A549 treated with DMSO at 1 μM for 4 hours (cell line): ENCODE measurements at places on chromosomes 1 and 21. TPM values are rescaled to one million over a fixed set of nuclear protein-coding genes. Genes with fewer than 3 reads are reported as not detected.

The LCE6A gene
- total RNA-seq, result not detected in 5 replicates

The LCE3E gene
- not detected in 5 replicates for total RNA-seq

The RGS8 gene
- total RNA-seq, result not detected in 5 replicates

The CNTN2 gene
- total RNA-seq, result 0.03 to 0.19 TPM (median 0.03 TPM) in 3 of 5 replicates, not detected in the others

The CLDN8 gene
- not detected in 5 replicates for total RNA-seq

The CATSPERE gene
- 0.05 to 0.23 TPM (median 0.09 TPM) in 4 of 5 replicates, not detected in the other for total RNA-seq

The CYP4A22 gene
- not detected in 5 replicates for total RNA-seq

The ACTL8 gene
- total RNA-seq, result 1.7 to 2.0 TPM (median 1.8 TPM) in 5 replicates

The ST6GALNAC5 gene
- total RNA-seq, result not detected in 5 replicates

The FAM163A gene
- total RNA-seq, result 0.02 TPM in 1 of 5 replicates, not detected in the others

The CLCA1 gene
- total RNA-seq, result not detected in 5 replicates

The TSPAN1 gene
- 1.8 to 2.7 TPM (median 2.3 TPM) in 5 replicates for total RNA-seq
